ENCODE measurements at places on chromosomes 13 and 19. TPM values are rescaled to one million over a fixed set of nuclear protein-coding genes. Genes with fewer than 3 reads are reported as not detected.

The SIRT2 gene
- total RNA-seq: 73.2 TPM

- no peak for DNase-seq
Observed at GRCh38 chr19:51150627-51151026, 8.5 kb downstream of the SIGLEC7 start.

The RNF225 gene
- total RNA-seq: not detected

GRCh38 chr19:48561412-48561811, 9.4 kb downstream of the SULT2B1 start:
- no peak for DNase-seq

The HS6ST3 gene
- not detected for total RNA-seq

The SH2D3A gene
- not detected for total RNA-seq

The NKG7 gene
- not detected for total RNA-seq

- DNase-seq: no peak
Observed at GRCh38 chr13:99473515-99473914, 27.8 kb upstream of the TM9SF2 start.

DNA sequence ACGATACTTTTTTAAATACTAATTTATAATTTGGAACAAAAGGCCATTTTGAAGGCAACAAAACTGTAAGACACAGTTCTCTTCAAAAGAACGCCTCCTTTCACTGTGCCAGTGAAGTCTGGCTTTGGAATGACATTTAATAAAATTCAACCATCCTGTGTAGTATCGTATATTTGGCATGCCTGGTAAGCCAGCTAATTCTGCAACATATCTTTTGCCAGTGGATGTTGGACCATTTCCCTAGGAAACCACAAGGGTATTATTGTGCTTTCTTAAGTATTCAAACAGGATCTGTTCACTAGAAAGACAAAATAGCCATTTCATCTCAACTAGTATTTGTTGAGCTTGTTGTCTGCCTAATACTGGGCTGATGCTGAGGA, 111.6 kb downstream of the RGCC start:
- DNase-seq: peak; percentile 68

The ODAD3 gene
- 0.75 TPM for total RNA-seq
